ENCODE measurements at places on chromosomes 16 and 17.

DNA sequence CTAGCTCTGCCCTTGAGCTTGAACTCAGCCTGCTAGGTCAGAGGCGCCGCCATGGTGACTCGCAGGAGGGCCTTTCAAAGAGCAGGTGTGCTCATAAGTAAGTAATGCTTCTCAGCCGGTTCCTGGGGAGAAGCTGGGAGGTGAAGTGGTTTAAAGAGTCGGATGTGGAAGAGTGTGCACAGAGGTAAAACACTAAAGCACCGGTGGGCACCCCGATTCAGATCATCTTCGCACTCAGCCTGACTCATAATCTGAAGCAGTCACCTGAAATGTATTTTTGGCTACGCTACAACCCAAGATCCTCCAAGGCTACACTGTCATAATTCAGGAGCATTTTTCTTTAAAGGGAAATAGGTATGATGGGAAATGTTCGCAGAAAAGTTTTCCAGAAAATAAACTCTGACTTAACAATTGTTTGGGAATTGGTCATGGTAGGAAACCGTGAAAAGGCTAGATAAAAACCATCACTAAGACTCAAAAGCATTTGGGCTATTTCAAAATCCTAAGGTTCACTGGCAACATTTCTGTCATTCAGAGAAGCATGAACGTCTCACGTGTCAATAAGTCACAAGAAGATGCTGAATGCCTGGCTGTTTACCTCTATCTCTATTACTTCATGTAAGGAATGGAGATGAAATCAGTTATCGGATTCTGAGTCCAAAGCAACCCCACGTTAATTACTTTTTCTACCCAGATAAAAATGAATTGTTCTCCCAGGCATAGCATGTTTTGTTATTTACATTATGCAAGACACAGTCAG lies 17.8 kb downstream of the CDH8 start:
- no peak for DNase-seq

- no peak for DNase-seq
Measured at GRCh38 chr16:24525970-24526559, 13.3 kb upstream of the RBBP6 start.

DNA sequence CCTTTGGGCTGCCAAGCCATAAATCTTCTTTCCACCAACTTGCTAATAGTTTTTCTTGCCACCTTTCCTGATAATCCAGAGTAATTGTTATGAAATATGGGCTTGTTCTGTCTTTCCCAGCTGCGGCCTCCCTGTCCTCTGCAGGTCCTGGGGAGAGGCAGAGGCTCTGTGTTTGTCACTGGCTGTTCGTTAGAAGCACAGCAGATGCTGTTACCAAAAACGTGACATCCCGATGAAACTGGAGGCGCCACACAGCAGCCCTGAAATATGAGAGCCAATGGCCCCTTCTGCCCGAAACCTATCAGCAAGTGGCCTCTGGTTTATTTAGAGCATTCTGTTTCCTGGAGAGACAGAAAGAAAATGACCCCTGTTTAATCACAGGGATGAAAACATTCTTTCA lies 115.1 kb upstream of the ANKFN1 start:
- no peak for DNase-seq

DNA sequence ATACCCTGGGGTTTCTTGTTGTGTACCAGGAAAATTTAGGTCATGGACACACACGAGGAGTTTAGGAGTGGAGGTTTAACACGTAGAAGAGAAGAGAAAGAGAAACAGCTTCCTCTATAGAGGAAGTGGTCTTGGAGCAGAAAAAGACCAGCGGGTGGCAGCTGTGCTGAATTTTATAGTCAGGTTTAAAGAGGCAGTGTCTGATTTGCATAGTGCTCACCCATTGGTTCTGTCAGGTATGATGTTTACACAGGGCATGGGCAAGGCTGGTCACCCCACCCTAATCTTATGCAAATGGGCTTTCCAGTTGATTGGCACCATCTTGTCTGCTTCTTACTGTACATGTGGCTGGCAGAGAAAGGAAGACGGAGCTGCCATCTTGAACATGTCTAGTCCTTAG lies 309.0 kb downstream of the CDH13 start:
- no peak for DNase-seq

DNA sequence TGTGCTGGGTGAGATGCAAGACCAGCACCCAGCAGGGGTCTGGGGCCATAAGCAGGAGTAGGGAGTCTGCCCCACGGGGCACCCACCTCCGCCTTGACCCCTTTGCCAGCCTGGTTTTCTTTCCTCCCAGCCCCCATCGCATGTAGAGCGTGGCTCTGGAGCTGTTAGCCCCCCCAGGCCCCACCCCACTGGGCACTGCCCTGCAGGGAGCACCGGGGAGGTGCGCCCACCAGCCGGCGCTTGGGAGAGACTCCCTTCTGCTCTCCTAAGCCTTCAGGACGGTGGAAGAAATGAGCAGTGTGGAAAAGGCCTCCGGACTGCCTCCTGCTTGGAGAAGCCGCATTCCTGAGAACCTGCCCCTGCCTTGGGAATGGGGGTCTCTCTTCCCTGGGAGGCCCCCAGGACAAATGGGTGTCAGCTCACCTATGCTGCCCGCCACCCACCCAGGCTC lies 186.2 kb downstream of the IRF8 start:
- DNase-seq, result no peak

DNA sequence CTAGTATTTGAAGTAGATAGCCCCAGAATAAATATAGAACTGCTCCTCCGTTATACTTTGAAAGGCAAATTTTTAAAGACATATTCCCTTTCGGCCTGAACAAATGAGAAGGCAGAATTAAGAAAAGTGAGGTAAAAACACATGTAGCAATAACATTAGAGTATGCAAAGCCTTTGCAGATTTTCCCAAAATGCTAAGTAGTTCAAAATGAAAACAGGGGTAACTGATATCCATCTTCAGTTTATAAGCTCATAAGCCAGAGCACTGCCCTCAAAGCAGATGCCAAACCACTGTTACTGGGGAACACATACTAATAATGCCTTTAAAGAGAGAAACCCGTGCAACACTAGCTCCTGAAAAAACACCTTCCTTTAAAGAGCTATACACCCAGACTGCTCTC lies 51.3 kb upstream of the CLEC18B start:
- DNase-seq, result no peak

Data from stimulated activated CD4-positive, alpha-beta T cell treated with anti-CD3 and anti-CD28 coated beads, Interleukin-12 subunit alpha, Interleukin-12 subunit beta, amount 100 ng/mL, for 48 hours (primary cell).